ENCODE measurements at places on chromosomes 7 and 10. TPM values are rescaled to one million over a fixed set of nuclear protein-coding genes. Genes with fewer than 3 reads are reported as not detected.

GRCh38 chr10:133088179-133088955 lies 643 bp downstream of the ADGRA1 start:
- DNase-seq, result no peak

- H3K4me1 ChIP-seq, result no peaks in the 10 kb centered on the region
- H3K27ac ChIP-seq, result no peak overlapping the region
- DNase-seq, result peak; percentile 20
- H3K27me3 ChIP-seq, result peaks cover 40% of the 10 kb centered on the region
- no peak overlapping the region for H3K4me3 ChIP-seq
- H3K36me3 ChIP-seq, result no peaks in the 10 kb centered on the region
These were observed 18.2 kb downstream of the TLL2 start for GRCh38 chr10:96495544-96495943.

Gene COL17A1
- total RNA-seq, result 94.1 TPM

Gene IL2RA
- total RNA-seq, result not detected

Gene TRIM74
- not detected for total RNA-seq

DNA sequence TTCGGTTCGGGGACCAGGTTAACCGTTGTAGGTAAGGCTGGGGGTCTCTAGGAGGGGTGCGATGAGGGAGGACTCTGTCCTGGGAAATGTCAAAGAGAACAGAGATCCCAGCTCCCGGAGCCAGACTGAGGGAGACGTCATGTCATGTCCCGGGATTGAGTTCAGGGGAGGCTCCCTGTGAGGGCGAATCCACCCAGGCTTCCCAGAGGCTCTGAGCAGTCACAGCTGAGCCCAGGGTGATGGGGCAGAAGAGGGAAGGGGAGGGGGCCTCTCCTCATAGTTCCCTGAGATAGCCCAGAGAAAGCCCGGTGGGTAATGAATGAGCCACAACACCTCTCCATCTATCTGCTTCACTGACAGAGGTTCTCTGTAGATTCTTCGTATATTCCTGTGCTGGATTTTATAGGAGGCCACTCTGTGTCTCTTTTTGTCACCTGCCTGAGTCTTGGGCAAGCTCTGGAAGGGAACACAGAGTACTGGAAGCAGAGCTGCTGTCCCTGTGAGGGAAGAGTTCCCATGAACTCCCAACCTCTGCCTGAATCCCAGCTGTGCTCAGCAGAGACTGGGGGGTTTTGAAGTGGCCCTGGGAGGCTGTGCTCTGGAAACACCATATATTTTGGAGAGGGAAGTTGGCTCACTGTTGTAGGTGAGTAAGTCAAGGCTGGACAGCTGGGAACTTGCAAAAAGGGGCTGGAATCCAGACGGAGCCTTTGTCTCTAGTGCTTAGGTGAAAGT lies 16.4 kb downstream of the PRSS2 start:
- H3K4me3 ChIP-seq, result no peak overlapping the region
- H3K27me3 ChIP-seq, result peaks cover 43% of the 10 kb centered on the region
- peaks cover 6% of the 10 kb centered on the region for H3K4me1 ChIP-seq
- H3K36me3 ChIP-seq, result no peaks in the 10 kb centered on the region
- H3K27ac ChIP-seq, result no peak overlapping the region

DNA sequence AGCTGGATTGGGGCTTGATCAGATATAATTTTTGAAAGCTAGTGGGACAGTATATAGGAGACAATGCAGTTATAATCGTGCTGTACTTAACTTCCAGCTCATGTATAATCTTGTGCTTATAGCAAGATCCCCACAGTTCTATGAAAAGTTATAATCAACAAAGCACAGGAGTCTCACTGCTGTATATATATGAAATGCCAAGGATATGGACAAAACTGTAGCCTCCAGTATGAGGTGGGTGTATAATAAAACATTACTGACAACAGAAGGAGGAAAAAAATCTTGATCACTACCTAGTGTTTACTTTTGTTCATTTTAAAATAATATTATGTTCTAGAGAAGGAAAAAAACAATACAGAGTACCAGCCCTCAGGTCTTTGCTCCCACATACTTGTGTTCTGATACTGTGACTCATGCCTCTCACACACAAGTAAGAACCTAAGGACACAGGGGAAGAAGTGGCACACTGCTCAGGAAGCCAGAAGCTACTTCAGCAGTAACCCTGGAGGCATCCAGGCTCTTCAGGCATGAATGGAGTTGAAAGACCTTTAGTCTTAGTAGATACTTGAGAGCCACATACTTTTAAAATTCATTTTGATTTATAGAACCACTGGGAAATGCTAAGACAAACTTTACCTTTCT lies 265.7 kb upstream of the IMMP2L start:
- peaks cover 24% of the 10 kb centered on the region for H3K36me3 ChIP-seq
- DNase-seq, result no peak
- H3K4me1 ChIP-seq, result peaks cover 13% of the 10 kb centered on the region
- H3K27ac ChIP-seq, result no peak overlapping the region

DNA sequence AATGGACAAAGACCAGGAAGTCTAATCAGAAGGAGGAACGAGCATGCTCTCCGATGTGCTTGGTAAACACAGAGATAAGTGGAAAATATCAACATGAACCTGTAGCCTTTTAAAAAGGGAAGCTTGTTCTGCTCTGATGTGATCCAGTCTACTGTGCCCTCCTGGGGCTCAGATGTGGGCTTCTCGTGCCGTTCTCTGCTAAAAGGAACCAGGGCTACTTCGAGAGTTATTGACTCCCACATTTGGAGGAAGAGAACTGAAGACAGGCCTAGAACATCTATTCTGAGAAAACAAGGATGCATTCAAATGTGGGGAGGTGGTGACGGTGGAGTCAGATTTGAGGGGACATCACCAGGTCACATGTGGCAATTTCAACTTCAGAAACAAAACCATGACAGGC lies 325.4 kb downstream of the GLRX3 start:
- no peak for DNase-seq
- H3K4me1 ChIP-seq, result no peaks in the 10 kb centered on the region
- H3K4me3 ChIP-seq, result no peak overlapping the region
- no peaks in the 10 kb centered on the region for H3K36me3 ChIP-seq
- H3K27ac ChIP-seq, result no peak overlapping the region

DNA sequence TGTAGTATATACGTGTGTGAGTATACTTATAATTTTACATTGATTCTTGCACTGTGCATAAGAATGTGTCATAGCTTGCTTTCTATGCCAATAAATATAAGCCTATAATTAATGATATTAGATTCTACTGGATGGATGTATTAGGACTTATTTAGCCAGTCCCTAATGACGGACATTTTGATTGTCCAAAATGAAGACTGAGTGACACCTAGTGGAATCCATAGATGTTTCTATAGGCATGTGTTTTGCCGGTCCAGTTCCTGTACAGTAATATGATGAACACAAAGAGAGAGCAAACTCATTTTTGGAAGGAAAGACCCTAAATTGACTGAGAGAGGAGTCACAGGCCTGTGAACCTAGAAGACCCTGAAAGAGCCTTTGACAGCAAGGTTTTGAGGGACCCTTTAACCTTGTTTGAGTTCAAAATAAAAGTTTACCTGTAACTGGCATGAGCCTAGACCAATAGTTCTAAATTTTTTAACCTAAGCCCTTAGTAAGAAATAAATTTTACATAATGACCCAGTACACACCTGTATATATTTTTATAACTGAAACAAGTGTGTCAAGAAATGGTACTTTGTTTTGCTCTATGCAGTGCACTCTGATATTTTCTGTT lies 42.4 kb upstream of the AGBL3 start:
- H3K4me3 ChIP-seq, result no peak overlapping the region
- H3K27ac ChIP-seq, result peak overlapping the region; percentile 14
- DNase-seq, result no peak
- H3K27me3 ChIP-seq, result no peaks in the 10 kb centered on the region

DNA sequence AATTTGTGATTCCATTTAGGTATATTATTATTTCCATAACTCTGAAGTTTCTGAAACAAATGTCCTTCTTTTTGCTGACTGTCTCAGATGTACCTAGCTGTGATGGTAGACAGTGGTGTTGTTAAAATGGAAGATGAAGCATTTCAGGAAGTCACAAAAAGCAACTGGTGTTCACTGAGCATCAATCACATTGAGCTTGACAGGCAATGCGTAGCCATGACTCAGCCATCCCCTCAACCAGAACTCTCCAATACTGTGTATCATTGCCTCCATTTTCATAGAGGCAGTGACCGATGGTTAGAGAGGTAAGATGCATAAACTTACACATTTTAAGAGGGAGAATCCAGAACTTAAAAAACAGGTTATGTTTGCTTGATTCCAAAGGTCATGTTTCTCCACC lies 434.0 kb downstream of the INHBA start:
- no peaks in the 10 kb centered on the region for H3K27me3 ChIP-seq
- DNase-seq, result no peak
- H3K27ac ChIP-seq, result no peak overlapping the region
- H3K4me3 ChIP-seq, result no peak overlapping the region
- no peaks in the 10 kb centered on the region for H3K36me3 ChIP-seq
- no peaks in the 10 kb centered on the region for H3K4me1 ChIP-seq

Gene ANKRD30A
- not detected for total RNA-seq

Gene MUC3A
- 23.5 TPM for total RNA-seq

- no peaks in the 10 kb centered on the region for H3K4me1 ChIP-seq
- DNase-seq, result no peak
- H3K4me3 ChIP-seq, result no peak overlapping the region
- no peak overlapping the region for H3K27ac ChIP-seq
These were observed 34.9 kb downstream of the PCGF6 start for GRCh38 chr10:103316087-103316486.

Gene AQP1
- total RNA-seq, result 1.7 TPM

DNA sequence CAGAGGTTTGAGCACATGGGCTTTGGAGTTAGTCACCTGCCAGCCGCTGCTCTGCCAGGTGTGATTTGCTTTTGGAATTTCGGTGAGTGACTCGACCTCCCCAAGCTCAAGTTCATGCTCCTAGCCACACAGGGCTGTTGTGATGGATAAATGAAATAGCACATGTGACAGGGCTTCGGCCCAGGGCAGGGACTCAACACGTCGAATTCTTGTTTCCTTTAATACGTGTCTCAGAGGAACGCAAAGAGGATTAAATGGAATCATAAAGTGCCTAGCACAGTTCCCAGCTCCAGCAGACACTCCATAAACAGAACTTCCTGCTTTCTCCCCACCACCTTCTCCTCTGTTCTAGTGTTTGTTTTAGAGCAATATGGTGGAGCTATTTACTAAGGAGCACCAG lies 88.3 kb upstream of the CHST15 start:
- H3K4me1 ChIP-seq, result peaks cover 13% of the 10 kb centered on the region
- DNase-seq, result no peak
- H3K27me3 ChIP-seq, result peaks cover 6% of the 10 kb centered on the region

DNA sequence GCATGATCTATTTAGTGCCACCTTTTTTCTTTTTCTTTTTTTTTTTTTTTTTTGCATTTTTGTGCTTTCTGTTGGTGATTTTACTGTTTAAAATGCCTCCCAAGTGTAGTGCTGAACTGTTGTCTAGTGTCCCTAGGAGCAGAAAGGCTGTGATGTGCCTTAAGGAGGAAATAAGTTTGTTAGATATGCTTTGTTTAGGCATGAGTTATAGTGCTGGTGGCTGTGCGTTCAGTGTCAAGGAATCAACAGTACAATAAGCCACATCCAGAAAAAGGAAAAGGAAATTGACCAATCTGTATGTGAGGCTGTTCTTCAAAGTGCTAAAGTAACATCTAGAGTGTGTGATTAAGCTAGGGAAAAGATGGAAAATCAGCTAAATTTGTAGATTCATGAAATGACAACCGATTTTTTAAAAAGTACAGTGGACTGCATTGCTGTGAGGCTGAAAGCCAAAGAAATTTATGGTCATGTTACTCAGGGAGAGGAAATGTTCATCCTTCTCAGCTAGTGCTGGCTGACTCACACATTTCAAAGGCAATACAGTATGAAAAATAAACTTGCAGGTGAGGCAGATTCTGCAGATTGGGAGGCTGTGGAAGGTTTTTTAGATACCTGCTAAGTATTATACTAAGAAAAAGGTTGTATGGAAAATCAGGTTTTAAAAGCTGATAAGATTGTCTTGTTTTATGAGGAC lies 122.7 kb upstream of the ADCY1 start:
- H3K4me1 ChIP-seq, result peaks cover 8% of the 10 kb centered on the region
- H3K27me3 ChIP-seq, result no peaks in the 10 kb centered on the region
- H3K4me3 ChIP-seq, result no peak overlapping the region
- DNase-seq, result no peak
- H3K36me3 ChIP-seq, result no peaks in the 10 kb centered on the region

- peak; percentile 34 for DNase-seq
- no peaks in the 10 kb centered on the region for H3K4me1 ChIP-seq
- H3K4me3 ChIP-seq, result no peak overlapping the region
- H3K27me3 ChIP-seq, result peaks cover 55% of the 10 kb centered on the region
These were observed 116.2 kb upstream of the GPR26 start for GRCh38 chr10:123549761-123550454.

Gene ZNF92
- total RNA-seq, result 17.3 TPM

Gene CHN2
- 34.0 TPM for total RNA-seq

DNA sequence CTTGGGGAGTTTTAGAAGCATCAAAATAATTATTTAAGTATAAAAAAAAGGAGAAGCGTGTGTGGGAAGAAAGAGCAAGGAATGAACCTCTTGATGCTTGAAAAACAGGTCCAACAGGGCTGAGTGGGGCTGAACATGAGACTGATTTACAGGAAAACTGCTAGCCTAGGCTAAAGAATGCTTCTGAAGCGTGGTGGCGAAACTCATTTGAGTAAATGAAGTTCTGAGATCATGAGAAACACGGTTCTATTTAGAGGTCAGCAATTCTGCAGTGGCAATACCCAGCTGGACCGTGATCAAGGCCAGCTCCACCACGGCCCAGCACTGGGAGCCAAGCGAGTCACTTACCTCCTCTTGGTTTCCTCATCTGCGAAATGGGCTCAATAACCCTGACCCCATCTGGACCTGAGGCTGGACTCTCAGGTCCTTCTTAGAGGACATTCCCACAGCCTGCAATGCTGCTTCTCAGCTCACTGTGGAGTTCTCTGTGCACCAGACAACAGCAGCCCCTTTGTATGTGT lies 140.1 kb upstream of the ADAM12 start:
- H3K27me3 ChIP-seq, result peaks cover 5% of the 10 kb centered on the region
- H3K27ac ChIP-seq, result peak overlapping the region; percentile 78
- H3K4me3 ChIP-seq, result no peak overlapping the region
- no peaks in the 10 kb centered on the region for H3K36me3 ChIP-seq
- peaks cover 7% of the 10 kb centered on the region for H3K4me1 ChIP-seq

Gene CTAGE8
- 6.4 TPM for total RNA-seq

- no peak for DNase-seq
- no peak overlapping the region for H3K4me3 ChIP-seq
- no peaks in the 10 kb centered on the region for H3K36me3 ChIP-seq
- H3K27me3 ChIP-seq, result no peaks in the 10 kb centered on the region
These were observed 177.9 kb upstream of the PLXDC2 start for GRCh38 chr10:19638182-19638895.

DNA sequence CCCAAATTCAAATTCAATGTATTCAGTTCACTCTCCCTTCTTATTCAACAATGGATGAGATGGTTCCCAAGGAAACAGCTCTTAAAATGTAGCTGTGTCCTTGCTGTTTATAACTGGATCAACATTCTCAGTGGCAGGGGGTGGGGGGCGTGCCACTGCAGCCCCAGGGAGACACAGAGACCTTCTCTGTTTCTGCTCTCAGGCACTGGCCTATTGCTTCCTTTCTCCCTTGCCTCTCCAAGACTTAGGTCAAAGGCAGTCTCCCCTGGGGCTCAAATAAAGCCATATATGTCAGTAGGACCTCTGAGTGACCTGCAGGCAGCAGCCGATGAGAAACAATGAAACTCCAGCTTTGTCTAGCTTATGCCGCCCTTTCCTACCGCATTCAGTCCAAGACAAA lies 20.7 kb downstream of the VSTM4 start:
- peak; percentile 29 for DNase-seq
- H3K4me1 ChIP-seq, result peaks cover 6% of the 10 kb centered on the region
- no peak overlapping the region for H3K27ac ChIP-seq
- no peaks in the 10 kb centered on the region for H3K36me3 ChIP-seq

Gene GPER1
- total RNA-seq, result 5.0 TPM

All from type B pancreatic cell (in vitro differentiated cells).